ENCODE measurements at places on chromosomes 5 and 9.

DNA sequence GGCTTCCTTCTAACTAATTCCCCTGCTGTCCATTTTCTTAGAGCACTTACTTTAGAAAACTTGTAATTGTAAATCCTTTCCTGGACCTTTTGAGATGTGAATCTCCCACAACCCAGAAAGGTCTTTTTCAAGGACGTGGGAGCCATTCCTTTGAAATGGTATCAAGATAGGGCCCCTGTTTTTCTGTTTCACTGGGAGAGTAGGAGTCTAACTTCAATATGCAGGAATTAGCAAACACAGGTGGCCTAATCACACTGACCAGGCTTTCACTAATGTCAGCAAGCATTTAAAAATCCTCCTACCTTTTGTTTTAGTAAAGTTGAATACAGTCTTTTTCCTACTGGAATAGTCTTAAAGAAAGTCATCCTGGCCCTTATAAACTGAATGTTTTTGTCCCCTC lies 558.3 kb downstream of the PTPRD start:
- no peak for DNase-seq

GRCh38 chr5:143215690-143216089 lies 187.8 kb downstream of the NR3C1 start:
- DNase-seq, result no peak

DNA sequence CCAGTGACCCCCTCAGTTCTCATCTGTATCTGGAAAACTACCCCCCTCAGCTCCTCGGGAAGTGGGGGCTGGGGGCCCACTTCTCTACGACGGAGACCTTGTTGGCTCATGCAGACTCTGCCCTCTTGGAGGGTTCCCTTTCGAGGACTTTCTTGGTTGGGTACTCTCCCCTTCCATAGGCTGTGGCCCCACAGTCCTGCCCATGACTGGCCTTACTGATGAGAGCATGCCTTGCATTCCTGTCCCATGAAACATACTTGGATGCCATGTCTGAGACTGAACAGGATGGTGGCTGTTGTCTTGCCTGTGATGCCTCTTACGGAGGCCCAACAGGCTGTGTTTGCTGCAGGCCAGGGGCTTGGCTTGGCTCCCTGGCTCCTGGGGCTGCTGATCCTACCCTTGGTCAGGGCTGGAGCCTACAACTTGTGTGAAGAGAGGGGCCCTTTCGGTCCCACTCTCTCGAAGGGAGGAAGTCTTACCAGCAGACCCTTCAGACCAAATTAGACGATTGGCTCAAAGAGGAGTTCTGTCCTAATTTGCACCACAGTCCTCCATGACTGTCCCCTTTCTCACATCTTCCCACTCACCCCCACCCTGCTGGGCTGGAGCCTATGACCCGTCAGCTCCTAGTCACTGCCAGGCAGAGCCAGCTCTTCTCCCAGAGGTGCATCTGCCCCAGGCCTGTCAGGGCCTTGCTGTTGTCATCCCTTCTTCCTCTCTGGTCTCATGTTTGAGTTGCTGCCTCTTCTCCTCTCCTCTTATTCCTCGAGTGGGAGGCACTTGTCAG lies 109.9 kb downstream of the CACNA1B start:
- DNase-seq, result no peak

DNA sequence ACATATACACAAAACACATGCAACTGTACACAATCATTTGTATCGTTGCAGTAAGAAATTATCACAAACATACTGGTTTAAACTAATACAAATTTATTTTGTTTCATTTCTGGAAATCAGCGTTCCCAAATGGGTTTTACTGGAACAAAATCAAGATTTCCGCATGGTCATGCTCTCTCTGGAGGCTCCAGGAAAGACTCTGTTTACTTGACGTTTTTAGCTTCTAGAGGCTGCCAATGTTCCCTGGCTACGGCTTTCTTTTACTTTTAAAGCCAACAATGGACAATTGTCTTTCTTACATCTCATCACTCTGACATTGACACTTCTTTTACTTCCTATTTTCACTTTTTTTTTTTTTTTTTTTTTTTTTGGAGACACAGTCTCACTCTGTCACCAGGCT lies 793.1 kb downstream of the CDH9 start:
- no peak for DNase-seq

DNA sequence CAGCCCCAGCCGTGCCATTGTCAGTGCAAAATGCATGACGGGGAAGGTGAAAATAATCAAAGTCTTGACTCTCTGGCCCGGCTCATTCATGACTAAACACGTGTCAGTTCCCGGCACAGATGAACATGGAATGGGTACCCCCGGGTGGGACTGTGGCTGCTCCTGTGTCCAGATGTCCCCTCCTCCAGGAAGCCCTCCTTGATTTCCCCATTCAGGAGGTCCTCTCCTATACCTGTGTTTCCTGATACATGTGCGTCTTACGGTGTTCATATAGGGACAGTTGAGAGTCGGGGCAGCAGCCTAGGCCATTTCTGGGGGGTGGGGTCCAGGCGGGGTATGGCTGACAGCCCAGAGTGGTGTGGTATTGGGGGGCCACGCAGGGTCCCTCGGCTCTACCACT lies 19.5 kb downstream of the RXRA start:
- DNase-seq, result no peak

GRCh38 chr5:2014058-2014610 lies 131.4 kb upstream of the IRX4 start:
- DNase-seq, result no peak

DNA sequence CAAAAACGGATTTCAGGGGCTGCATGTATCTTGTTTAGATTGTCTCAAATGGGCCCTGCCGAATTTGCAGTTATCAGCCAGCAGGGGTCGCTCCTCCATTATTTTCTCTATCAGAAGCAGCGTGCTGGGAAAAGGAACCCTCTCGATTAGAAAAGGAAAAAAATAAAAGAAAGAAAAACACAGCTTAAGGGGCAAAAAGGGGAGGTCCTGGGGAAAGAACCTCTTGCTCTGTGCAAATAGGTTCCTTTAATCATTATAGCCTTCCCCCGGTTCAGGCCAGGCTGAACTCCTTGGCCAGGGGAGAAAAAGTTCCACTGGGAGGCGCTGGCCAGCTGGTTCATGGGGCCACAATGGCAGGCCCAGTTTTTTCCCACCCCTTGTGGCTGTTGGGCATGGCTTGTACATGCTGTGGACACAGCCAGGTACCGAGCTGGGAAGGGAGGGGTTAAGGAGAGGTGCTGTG lies 25.0 kb upstream of the CAPSL start:
- no peak for DNase-seq

DNA sequence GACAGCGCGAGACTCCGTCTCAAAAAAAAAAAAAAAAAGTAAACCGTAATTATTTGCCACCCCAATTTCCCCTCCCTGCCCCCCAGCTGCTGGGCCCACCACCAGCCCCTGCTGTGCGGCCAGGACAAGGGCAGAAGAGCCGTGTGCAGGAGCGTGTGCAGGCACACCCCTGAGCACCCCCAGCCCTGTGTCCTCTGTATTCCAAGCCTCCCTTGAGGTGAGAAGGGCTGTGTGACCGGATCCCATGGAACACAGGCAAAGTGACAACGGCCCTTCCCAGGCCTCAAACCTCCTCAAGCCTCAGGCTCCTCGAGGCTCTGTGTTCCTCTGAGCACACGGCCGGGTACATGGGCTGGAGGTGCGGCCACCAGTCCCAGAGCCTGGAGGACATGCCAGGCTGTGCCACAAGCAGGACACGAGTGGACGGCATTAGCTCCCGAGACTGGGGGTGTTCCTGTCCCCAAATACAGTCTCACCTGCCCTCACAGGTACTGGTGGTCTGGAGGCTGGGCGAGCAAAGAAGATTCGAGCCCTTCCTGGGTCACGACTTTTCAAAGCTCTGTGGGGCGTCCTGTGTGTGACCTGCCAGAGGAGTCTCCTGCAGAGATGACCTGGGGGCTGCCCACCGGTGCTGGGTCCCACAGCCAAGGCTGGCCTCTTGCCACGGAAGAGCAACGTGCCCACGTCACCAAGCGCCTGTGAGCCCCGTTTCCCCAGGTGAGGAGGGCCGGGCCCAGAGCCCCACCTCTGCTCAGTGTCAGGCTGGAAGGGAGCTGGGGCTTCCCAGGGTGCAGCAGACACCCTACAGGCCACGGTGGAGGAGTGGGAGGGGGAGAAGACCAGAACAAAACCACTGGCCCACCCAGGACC lies 47.1 kb upstream of the SIMC1 start:
- no peak for DNase-seq

GRCh38 chr5:122498163-122498562 lies 186.1 kb downstream of the SNCAIP start:
- no peak for DNase-seq

- DNase-seq, result no peak
Measured at GRCh38 chr5:35342664-35343063, 112.4 kb upstream of the PRLR start.

GRCh38 chr5:53490747-53491146 lies 10.3 kb downstream of the FST start:
- DNase-seq, result no peak

Data from activated T-cell treated with anti-CD3 and anti-CD28 coated beads, Interleukin-2, amount 50 U/mL, for 24 hours (primary cell).